ENCODE measurements at places on chromosomes 11 and 22. TPM values are rescaled to one million over a fixed set of nuclear protein-coding genes. Genes with fewer than 3 reads are reported as not detected.

DNA sequence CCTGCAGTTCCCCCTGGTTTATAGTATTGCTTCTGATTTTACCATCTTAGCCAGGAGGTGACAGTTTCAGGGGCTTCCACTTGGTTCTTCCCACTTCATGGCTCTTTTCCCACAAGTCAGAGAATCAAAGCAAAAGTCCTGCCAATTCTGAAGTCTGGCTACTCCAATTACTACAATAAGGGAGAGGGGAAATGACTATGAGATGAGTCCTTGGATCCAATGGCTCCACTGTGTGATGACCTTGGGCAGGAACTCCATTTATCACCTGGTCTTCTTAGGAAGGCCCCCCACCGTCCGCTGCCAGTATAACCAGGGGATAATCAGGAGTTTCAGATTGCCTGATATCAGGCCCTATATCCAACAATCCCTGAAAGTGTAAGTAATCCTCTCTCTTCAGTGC lies 31.6 kb upstream of the CCND1 start:
- no peak for DNase-seq

GRCh38 chr11:131198161-131199014 lies 172.0 kb upstream of the NTM start:
- no peak for DNase-seq

DNA sequence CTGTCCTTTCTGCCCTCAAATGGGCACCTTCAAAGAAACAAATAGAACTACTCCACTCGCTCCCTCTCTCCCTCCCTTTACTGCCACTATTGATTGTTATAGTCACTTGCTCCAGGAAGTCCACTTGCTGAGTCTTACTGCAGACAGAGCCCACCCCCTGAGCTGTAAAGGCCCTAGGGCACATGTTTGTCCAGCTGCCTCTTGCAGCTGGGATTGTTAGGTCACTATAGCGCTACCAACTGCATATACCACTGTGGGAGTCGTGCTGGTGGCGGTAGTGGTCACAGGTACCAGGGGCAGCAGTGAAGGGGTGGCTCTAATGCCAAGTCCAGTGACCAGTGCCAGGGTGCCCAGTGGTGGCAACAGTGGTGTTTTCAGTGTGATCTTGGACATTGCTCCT lies 4.4 kb upstream of the SREBF2 start:
- DNase-seq = peak; percentile 32

GRCh38 chr22:23159291-23159630 lies 14.0 kb downstream of the RAB36 start:
- DNase-seq = no peak

OR8D4 gene
- not detected for total RNA-seq
